ENCODE measurements at places on chromosomes 6 and 20.

GRCh38 chr6:34646714-34647113 is 49.9 kb downstream of the ILRUN start:
- DNase-seq: no peak

DNA sequence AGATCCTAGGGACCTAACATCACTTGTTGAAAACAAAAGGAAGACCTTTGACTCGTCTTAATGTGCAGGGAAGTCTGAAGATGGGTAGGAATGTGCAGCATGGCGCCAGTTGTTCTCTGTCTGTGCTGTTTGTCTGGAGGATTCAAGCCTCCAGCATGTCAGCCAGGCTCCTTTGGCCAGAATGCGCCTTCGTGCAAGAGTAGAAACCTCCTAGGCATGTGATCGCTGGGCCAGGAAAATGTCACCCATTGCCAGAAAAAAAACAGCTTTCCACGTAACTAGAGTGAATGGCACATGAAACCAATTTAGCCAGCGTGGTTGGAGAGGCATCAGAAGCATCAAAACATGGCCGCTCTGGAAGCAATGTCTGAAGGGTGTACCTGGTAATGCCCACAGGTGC is 132.7 kb downstream of the EDN1 start:
- no peak for DNase-seq

DNA sequence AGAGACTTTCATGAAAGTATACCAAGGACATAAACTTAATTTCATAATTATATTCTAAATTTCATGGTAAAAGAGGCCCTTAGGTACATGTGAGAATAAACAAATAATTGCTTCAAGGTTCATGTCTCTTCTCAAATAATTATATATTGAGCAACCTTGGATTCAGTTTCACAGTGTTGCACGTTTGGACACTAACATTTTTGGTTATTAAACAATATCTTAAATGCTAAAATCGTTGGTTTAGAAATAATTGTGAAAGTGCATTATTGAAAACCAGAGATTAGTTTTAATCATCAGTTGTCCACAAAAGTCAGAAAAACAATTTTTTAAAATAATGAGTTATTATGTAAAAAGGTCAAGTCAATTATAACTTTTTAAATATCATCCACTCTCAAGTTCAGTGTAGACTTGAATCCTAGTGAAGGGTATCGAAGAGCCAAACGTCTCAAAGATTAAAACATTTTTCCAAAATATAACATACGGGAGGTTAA is 227.1 kb upstream of the DEFB112 start:
- DNase-seq: no peak

DNA sequence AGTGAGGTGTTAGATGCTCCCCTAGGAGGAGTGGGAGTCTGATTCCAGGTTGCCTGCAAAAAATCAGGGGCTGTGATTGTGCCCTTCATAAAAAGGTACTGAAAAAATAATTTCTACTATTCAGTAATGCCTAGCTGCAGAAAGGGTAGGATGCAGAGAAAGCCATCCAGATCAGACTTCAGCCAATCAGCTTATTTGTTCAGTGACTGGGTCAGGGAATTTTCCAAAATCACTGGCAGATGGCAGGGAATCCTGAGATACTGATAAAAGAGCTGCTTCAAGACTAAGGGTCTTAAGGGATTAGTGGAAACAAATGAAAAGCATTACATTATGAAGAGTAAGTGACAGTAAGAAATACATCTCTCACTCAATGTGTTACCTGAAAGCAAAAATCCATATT is 42.8 kb upstream of the MTRF1L start:
- DNase-seq: no peak

Data from cortex of kidney (tissue), 1 donor.